ENCODE measurements at places on chromosomes 1 and 21. TPM values are rescaled to one million over a fixed set of nuclear protein-coding genes. Genes with fewer than 3 reads are reported as not detected.

DNA sequence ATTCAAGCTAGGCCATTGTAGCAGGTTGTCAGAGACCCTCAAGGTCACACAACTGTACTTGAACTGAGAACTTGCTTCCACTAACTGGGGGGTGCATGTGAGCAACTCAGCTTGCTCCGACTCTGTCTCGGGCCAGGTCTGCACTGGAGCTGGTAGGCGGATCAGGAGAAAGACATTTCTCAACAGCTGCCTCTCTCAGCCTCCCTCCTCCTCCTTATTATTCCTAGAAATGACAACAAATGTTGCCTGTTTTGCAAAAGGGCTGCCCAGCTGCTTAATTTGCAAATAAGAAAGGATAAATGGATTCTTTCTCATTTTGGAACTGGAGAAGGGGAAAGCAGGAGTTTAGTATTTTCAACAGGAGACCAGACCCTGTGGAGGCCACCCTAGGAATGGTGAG is 140.5 kb downstream of the RHOU start:
- DNase-seq, result no peak

GRCh38 chr21:30839304-30839703 is 9.7 kb upstream of the KRTAP7-1 start:
- no peak for DNase-seq

DNA sequence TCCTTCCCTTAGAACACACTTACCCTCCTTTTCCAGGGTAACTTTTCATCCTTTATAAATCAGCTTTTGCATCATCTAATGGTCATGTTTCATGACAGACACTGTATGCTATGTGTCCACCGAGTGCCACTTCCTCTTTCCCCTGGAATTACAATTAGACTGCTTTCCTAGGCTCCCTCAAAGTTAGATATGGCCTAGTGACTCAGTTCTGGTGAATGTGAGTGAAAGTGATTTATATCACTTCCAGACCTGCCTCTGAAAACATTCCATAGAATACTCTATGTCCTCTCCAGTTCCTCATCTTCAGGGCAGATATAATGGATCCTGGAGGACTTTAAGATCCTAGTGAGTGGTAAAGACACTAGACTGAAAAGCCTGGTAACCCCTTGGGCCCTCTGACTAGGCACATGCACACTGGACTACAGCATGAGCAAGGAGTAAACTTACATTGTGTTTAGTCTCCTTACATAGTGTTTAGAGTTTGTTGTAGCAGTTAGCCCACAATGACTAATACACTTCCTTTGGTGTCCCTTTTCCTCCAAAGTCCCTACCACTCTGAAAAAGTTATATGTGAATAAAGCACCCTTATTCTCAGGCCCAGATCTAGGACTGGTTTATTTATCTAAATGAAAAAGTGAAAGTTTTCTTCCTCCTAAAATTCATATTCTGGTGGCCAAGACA is 59.3 kb downstream of the GPR88 start:
- DNase-seq, result no peak

DNA sequence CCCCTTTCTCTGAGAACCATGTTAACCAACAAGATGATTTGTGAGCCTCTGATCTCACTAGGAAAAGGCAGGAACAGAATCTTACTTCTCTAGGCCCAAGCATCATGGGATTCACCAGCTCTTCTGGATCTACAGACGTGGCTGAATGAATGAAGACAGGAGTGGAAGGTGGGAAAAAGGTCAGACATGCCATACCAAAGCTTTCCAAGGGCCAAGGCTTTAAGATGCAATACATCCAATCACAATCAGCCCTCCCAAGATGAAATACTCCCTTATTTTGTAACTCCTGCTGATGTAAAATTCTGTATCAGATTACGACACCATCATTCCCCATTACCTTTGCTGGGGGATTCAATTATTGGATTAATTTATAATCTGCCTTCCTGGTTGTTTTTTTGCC is 80.9 kb downstream of the SSBP3 start:
- DNase-seq, result no peak

DNA sequence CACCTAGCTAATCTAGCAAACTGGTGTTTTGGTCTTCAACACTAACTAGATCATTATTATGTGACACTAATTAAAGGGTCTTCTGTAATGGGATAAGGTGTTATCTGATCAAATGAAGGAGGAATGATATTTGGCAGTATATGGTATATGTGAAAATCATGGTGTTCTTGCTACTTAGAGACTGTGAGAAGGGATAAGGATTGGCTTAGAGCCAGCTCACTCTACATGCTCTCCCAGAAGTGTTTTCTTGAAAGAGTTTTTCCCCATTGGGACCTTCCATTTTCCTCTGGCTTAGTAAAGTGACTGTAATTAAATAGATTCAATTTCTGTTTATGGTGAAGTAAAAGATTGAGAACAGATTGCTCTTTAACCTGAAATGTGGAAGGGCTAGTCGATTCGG is 71.2 kb upstream of the RGL1 start:
- no peak for DNase-seq

GRCh38 chr1:92399076-92399475 is 87.6 kb downstream of the GFI1 start:
- DNase-seq, result no peak

- no peak for DNase-seq
These were observed 166.7 kb downstream of the ADGRL4 start for GRCh38 chr1:78839704-78840277.

DNA sequence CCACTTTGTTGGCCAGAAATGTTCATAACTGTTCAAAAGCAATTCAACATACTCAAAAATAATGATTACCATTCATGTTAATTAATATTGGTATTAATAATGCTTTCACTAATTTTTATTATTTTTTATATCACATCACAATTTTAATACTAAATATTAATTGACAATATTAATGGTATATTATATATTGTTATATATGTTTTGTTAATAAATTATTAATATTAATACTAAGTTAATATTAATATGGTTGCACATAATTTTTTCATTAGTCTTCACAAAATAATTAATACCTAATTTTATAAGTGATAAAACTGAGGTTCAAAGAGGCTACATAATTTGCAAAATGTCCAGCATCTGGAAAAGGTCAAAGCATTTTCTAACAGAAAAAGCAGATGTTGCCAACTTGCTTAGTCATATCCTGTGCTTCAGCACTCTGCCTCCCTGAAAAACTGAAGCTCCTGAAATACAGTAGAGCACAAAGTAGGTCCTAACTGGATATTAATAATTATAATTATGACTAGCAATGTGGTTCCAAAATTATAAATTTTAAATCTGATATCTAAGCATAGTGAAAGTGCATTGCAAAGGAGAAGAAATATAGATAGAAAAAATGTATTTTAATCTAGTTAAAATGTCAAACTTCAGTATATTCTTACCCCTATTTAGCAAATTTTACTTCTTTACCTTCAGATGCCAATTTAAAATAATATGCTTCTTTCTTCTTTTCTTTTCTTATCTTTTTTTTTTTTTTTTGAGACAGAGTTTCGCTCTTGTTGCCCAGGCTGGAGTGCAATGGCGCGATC is 123.2 kb upstream of the TNFSF4 start:
- DNase-seq, result no peak

DNA sequence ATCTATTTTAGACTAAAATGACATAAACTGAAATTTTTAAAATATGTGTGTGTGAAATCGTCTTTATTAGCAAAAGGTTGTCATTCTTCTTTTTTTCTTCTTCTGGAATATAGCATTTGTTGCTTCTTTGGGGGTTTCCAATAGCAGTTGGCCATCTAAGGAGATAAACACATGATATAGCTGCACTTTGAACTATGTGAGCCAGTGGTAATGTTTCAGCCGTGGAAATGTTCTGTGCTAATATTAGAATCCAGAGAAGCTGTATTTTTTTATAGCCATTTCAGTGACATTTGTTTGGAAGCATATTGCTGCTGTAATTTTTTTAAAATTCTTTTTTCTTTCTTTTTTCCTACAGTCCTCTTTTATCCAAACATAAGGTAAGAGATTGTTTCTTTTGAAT is 75.1 kb downstream of the CNST start:
- DNase-seq, result no peak

GRCh38 chr21:32347977-32348376 is 44.8 kb downstream of the URB1 start:
- DNase-seq, result no peak

DNA sequence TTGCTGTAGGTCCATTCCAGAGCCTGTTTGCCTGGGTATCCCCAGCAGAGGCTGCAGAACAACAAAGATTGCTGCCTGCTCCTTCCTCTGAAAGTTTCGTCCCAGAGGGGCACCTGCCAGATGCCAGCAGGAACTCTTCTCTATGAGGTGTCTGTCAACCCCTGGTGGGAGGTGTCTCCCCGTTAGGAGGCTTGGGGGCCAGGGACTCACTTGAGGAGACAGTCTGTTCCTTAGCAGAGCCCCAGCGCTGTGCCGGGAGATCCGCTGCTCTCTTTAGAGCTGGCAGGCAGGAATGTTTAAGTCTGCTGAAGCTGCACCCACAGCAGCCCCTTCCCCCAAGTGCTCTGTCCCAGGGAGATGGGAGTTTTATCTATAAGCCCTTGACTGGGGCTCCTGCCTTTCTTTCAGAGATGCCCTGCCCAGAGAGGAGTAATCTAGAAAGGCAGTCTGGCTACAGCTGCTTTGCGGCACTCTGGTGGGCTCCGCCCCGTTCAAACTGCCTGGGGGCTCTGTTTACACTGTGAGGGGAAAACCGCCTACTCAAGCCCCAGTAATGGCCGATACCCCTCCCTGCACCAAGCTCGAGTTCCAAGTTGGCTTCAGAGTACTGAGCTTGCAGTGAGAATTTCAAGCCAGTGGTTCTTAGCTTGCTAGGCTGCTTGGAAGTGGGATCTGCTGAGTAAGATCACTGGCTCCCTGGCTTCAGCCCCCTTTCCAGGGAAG is 8.7 kb upstream of the SLC25A24 start:
- no peak for DNase-seq

DNA sequence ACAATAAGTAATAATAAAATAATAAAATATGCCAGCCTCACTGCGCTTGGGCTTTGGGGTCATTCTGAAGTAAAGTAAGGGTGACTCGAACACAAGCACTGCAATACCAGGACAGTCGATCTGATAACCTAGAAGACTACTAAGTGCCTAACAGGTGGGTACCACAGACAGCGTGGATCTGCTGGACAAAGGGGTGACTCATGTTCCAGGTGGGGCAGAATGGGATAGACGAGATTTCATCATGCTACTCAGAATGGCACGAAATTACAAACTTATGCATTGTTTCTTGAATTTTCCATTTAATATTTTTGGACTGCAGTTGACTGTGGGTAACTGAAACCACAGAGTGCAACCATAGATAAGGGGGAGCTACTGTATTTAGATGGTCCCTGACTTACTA is 221.1 kb upstream of the GREM2 start:
- DNase-seq, result no peak

GRCh38 chr1:157178490-157178889 is 40.3 kb upstream of the ETV3 start:
- no peak for DNase-seq

- no peak for DNase-seq
These were observed 2.8 kb downstream of the REG4 start for GRCh38 chr1:119808491-119808890.

DNA sequence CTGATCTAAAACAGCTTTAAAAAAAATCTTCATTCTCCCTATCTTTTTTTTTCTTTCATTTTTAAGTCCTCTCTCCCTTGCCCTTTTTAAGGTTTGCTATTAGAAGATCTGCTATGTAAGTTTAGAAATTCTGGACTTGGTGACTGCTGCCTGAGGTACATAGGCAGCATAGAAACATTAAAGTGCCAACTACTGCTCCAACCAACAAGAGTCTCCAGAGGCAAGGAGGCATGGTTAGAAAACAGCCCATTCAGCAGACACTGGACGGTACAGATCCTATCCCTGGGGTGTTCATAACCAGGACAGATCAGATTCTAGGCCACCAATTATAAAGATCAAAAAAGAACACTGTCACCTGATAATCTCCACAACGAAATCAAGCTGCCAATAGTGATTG is 36.6 kb downstream of the GPR3 start:
- DNase-seq, result no peak

DNA sequence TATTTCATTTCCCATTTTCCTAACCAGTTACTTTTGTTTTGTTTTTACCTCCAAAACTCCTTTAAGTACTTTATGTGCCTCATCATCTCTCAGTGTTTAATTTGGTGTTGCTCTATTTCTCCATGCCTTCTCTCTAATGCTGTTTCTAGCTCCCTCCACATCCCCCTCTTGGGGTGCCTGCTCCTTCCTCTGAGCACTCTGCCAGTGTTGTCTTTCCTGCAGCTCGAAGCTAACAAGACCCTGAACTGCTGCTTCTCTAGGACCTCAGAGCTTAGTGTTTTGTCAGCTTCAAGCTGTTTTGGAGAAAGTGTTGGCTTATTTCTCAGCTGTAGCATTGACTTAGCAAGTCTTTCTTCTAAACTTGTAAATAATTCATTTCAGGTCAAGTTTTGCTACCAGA is 290.6 kb downstream of the DPYD start:
- DNase-seq, result no peak

DNA sequence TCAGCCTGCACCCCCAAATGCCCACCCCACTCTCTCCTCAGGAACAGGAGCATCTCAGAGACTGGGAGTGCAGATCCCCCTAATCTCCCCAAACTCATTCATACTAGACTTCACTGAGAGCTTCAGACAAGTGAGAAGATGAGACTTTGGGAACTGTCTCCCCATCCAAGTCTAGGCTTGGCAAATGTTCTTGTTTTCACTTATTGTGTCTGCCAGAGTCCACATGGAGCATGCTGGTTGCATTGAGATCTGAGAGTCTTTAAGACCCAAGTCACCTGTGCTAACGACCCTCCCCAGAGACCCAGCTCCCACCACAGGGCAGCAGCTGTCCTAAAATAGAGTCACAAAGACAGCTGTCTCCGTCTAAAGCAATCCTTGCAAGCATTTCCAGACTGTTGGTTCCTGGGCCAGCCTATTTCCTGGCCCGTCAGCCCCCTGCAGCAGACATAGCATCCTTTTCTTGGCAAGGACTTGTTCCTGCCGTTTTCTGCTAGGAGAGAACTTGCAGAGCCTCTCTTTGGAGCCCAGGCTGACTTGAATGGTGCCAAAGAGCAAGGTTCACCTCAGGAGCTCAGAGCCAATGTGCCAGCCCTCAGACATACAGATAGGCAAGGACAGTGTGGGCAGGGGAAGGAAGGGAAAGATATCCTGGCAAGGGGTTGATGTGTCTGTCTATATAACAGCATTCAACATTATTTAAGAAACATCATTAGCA is 1.9 kb upstream of the CNTN2 start:
- no peak for DNase-seq

DNA sequence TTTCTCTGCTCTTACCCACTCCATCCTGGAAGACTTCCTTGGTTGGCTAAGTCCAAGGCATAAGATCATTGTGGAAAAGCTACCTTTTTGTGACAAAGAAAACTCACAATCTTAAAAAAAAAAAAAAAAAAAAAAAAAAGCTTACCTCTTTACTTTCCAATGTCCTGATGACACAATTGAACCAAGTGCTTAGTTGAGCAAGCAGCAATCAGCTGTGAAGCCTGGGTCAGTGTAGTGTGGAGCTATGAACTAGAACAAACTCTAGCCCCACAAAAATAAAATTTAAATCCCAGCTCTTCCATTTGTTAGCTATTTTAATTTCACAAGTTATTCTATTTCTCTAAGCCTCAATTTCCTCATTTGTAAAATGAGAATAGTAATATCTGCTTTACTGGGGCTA is 647.6 kb downstream of the LMO4 start:
- no peak for DNase-seq

GBP4 gene
- total RNA-seq, result 5.8 TPM

REG4 gene
- not detected for total RNA-seq

CITED4 gene
- total RNA-seq, result 53.5 TPM

CELA2B gene
- total RNA-seq, result not detected

VAV3 gene
- 6.9 TPM for total RNA-seq

TNFRSF8 gene
- 0.49 TPM for total RNA-seq

MRPL24 gene
- 22.6 TPM for total RNA-seq

USP21 gene
- 23.2 TPM for total RNA-seq

PLA2G5 gene
- 19.2 TPM for total RNA-seq

HAO2 gene
- not detected for total RNA-seq

PDE4DIP gene
- total RNA-seq, result 311 TPM

PSMB4 gene
- 168 TPM for total RNA-seq

ABCG1 gene
- 20.6 TPM for total RNA-seq

PTGER3 gene
- 45.2 TPM for total RNA-seq
